Left lung (tissue), 14 donors: ENCODE measurements at places on chromosomes 1 and 21. TPM values are rescaled to one million over a fixed set of nuclear protein-coding genes. Genes with fewer than 3 reads are reported as not detected.

DNA sequence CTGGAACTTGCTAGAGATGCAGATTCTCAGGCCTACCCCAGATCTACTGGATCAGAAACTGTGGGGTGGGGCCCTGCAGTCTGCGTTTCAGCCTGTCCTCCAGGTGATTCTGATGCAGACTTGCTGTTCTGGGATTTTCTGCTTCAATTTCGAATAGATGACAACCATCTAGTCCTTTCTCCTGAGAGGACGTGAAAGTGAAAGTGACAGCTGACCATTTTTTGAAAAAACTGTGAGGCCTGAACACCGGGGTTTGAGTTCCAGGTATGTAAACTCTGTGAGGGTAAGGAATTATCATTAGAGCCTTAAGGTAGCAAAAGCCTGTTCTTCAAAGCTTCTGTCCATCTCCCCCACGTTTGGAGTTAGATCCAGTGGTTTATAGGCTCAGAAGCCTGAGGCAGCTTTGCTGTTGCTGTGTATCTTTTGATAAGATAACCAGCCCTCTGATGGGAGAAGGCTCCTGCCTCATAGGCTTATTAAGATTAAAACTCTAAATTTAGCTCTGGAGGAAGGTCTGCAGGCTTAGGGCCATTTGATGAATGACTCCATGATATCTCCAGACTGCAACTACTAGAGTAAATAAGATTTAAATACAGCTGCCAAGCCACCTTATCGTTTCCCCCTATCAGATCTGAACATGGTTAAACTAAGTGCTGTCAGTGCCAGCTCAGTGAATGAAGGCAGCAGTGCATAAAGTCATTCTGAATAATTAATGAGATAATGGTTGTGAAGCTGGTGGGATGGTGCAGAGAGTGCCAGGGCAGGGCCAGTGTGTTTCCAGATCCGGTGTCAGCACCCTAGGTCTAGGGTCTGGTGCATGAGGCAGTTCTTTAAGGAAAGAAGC lies 335.2 kb downstream of the HHAT start:
- DNase-seq: no peak

DNA sequence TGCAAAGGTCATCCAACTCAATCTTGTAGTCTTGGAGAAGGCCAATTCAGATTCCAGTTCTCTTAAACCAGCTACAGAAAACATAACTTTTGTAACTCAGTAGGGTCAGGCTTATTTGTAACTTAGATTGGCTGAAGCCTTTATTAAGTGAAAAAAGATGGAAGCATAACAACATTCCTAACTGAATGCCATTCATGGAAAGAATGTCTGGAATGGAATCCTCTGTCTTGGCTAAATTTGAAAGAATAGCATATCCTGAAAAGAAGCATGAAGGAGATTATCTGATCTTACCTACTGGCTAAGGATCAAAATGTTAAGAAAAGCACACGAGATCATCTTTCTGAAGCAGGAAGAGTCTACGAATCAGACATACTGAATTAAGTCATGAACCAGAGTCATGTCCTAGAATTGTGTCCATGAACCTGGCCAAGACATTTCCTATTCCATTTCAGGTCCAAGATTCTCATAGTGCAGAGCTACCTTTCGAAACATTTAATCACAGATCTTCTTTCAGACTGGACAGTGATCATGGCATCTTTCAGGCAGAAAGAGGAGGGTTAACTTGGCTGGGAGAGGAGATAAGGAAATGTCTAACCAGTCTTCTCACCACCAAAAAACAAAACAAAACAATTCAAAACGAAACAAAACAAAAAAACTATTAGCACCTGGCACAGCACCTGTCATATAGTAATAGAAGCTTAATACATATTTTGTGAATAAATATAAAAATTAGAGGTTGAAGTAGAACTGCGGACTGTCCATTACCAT lies 75.6 kb downstream of the XCL2 start:
- DNase-seq: no peak

DNA sequence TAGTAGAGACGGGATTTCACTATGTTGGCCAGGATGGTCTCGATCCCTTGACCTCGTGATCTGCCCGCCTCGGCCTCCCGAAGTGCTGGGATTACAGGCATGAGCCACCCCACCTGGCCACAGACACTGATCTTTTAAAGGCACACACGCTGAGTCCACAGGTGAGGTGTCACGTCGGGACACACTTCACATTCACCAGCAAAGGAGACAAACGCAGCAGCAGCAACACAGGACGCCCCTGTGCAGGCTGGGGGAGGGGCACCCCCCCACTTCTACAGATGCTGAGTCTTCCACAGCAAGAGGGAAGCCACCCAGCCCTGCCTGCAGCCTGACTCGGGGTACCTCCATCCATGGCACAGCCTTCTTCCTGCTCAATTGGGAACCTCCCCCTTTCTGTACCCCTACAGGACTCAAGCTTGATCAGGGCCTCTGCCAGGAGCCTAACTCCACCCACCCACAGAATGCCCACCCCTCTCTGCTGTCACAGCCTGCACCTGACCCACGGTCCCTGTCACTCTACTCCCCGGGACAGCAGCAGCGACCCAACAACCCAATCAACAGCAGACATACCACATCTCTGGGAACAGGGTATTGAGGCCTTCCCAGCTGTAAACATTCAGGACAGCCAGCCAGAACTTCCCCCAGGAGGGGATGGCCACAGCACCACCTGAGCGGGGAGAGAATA lies 9.5 kb downstream of the LSS start:
- no peak for DNase-seq

PM20D1 gene
- polyA plus RNA-seq: 0.68 TPM

PRELP gene
- polyA plus RNA-seq: 1.6 TPM

DNA sequence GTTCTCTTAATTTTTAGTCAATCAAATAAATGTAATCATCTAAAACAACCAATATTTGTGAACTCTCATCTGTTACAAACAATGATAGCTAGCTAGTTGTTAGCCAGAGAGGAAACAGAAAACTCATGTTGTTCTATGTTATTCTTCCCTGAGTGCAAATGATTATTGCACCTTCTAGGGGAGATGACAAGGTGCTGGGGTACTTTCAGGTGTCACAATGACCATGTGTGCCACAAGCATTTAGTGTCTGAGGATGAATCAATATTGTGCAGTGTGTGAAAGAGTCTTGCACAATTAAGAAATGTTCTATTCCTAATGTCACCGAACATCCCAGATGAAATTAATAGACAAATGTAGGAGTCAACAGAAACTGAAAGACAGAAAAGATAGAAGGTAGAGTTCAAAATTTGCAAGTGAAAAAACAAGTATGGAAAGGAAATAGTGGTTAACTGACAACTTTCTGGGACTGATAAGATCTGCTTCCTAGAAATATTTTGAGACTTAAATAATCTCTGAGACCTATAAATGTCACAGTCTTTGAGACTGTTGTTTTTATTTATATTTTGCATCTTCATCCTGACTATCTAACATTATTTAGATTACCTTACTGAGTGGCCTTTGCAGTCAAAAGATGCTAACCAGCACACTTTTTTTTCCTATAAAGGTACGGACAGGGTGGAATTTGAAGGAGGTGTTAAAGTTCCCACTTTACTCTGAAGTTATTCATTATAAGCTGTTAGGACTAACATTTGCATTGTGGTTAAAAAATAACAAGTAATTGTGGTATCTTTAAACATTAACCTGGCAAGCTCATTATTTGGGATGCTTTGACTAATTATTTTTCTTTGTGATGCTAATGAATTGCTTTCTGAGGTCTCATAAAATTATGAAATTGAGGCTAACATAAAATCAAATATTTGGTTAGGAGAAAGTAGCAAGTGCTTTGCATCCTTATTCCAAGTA lies 21.6 kb upstream of the DPYD start:
- no peak for DNase-seq

GRCh38 chr1:38814984-38815464 lies 44.5 kb downstream of the RRAGC start:
- DNase-seq: no peak

DNA sequence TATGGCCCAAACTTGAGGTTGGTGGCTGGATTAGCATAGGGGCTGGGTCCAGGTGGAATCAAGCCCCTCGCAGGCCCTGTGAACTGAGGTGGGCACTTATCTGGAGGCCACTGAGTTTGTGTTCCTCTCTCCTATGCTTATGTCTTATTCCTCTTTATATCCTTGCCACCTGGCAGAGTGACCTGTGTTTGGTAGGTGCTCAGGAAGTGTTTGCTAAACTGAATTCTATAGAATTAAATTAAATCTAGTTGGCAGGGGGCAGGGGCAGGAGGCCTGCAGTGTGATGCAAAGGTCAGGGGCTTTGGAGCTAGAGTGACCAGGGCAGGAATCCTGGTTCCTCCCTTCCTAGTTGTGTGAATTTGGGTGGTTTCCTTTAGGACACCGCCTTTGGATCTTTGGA lies 1.1 kb upstream of the TMEM9 start:
- DNase-seq: no peak

DNA sequence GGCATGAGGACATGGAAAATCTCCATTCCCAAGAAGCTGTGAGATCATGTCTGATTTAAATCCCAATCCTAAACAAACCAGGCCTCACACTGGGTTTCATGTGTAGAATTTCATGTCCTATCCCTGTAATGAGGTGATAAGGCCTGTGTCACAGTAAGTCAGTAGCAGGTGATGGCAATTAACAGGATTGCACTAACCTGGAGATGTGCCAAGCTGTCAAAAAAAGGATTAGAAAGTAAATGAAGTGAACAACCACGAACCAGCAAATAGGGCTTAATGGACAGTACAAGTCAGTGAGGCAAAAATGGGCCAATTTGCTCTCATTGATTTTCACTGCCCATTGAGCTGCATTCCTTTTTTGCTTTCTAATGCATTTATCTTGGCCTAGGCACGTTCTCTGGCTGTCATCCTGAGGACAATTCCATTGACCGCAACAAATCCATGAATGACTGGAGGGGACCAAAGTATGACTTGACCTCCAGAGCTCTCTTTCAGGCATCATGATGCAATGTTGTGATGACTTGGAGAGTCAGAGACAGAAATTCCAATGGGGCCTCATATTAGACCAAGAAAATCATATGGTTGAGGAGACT lies 673.6 kb upstream of the ADGRL2 start:
- no peak for DNase-seq

SPEN gene
- polyA plus RNA-seq: 62.4 TPM

DNA sequence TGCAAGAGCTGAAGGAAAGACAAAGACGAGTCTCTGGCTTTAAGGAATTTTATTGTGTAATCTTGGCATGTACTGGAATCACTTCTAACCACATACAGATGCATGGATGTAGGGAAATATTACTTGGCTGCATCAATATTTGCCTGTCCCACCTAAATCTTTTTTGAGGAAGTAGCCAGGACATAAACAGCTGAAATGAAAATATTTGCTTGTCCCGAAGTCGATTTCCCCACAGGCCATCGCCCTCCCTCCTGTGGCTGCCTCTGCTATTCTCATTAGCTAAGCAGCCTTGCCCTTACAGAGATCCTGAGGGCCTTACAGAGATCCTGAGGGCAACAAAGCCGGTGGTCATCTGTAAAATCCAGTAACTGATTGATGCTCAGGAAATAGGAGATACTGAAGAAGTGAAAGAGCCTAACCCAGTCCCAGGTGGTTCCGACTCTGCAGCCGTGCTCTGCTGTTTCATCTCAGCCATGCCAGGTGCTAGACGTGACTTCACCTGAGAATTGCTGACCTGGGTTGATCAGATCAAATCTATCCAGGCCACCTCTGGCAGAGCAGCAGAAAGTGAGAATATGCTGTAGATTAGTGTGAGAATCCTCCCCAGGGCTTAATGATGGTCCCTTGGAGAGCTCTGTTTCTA lies 25.5 kb downstream of the MAN1C1 start:
- no peak for DNase-seq

- DNase-seq: no peak
Observed at GRCh38 chr1:10945991-10946509, 66.4 kb upstream of the TARDBP start.

GRCh38 chr1:30179942-30180543 lies 543.3 kb downstream of the MATN1 start:
- DNase-seq: no peak

- no peak for DNase-seq
Observed at GRCh38 chr1:221998186-221998612, 256.3 kb upstream of the DUSP10 start.

- no peak for DNase-seq
Observed at GRCh38 chr1:115719285-115719684, 49.2 kb downstream of the CASQ2 start.

DNA sequence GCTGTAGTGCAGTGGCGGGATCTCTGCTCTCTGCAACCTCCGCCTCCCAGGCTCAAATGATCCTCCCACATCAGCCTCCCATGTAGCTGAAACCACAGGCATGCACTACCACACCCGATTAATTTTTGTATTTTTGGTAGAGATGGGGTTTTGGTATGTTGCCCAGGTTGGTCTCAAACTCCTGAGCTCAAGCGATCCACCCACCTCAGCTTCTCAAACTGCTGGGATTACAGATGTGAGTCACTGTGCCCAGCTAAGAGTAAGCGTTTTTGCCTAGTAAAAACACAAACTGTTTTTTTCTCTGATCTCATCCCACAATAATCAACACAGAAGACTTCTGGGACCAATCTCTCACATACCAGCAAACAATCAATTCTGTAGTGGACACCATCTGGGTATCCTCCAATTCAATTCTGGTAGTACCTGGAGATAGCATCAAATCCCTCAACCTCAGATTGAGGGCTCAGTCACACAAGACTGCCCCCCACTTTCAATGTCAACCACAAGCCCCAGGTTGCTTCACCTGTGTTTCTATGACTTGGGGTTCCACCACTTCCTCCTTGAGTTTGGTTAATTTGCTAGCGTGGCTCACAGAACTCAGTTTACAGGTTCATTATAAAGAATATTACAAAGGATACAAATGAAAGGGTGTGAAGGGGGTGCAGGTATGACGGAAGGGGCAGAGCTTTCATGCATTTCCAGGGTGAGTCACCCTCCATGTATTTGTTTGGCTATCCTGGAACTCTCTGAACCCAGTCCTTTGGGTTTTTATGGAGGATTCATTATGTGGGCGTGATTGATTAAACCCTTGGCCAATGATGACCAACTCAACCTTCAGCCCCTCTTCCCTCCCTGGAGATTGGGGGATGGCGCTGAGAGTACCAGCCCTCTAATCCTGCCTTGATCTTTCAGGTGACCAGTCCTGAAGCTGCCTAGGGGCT lies 40.0 kb upstream of the RHOU start:
- no peak for DNase-seq

DNA sequence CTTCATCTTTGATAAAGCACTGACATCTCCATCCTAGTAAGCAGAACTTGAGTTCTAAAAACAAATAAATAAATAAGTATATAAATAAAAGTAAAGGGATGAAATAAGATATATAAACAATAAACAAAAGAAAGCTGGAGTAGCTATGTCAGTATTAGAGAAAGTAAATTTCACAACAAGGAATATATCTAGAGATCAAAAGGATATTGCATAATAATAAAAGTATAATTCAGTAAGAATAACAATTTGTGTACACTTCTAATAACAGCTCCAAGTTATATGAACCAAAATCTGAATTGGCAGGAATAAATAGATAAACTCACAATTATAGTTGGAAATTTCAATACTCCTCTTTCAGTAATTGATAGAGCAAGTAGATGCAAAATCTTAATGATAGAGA lies 9.8 kb upstream of the CENPF start:
- no peak for DNase-seq

GRCh38 chr1:11273595-11274234 lies 717 bp downstream of the UBIAD1 start:
- DNase-seq: no peak

CHODL gene
- polyA plus RNA-seq: 3.1 TPM

KAZN gene
- polyA plus RNA-seq: 33.2 TPM

AMY2A gene
- polyA plus RNA-seq: 0.45 TPM

GRCh38 chr1:48644905-48645605 lies 131.6 kb downstream of the BEND5 start:
- DNase-seq: no peak

FCER1A gene
- polyA plus RNA-seq: 1.8 TPM
